BJ (cell line): ENCODE measurements at places on chromosomes 7 and 10.

DNA sequence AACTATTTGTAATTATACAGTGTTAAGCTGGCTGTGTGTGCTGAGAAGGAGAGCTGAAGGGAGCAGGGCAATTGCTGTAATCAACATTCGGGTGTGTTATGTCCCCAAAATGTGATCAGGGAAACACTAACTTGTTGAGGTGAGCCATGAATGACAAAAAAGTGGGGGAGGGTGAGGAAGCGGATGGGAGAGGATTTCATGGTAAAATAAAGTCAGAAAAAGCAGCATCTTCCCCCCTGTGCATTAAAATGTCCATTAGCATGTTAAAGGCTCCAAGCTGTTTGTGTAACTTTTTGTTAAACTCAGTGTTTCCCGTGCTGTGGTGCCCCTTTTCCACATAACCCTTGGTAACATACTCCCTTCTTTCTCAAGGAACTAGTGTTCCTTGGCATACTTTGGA is 84.9 kb downstream of the ARID5B start:
- DNase-seq = no peak

DNA sequence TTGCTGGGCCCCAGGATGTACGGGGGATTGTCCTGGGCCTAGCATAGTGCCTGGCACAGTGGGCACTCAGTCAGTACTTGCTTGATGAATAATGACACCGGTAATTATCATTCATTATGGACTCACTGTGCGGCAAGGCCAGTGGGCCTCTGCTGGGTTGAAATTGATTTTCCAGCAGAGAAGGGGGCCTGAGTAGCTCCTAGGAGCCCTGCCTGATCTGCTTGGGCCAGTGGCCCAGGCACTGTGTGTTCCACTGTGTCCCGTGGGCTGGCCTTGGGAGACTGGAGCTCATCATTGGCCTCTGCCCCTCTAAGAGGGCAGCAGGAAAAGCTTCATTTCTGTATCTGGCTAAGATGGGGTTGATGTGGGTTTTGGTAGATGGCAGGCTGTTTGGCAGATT is 1.4 kb downstream of the CHST3 start:
- no peak for DNase-seq

DNA sequence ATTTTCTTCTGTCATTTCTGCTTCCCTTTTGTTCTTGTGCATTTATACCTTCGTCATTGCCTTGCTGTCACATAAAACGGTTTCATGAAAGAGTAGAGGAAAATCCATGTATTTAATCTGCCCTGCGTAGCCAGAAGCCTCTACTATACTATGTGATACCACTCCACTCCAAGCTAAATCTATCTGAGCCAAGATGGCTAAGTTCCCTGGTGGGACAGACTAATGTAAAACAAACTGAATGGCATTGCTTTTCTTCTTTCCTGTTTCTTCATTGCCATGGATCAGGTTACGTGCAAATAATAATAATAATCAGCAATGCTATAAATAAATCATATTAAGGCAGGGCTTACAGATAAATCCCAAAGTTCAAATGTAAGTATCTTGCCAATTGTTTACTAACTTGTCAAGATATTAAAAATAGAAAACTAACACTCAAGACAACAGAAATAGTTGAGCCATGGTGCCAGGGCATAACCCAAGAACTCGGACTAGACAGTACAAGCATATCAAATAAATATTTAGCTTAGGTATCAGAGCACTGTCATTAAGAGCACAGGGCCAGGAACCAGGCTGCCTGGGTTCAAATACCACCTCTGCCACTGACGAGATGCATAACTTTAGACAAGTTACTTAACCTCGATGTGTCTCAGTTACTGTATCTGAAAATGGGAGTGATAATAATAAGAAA is 151.4 kb downstream of the PDE1C start:
- no peak for DNase-seq

DNA sequence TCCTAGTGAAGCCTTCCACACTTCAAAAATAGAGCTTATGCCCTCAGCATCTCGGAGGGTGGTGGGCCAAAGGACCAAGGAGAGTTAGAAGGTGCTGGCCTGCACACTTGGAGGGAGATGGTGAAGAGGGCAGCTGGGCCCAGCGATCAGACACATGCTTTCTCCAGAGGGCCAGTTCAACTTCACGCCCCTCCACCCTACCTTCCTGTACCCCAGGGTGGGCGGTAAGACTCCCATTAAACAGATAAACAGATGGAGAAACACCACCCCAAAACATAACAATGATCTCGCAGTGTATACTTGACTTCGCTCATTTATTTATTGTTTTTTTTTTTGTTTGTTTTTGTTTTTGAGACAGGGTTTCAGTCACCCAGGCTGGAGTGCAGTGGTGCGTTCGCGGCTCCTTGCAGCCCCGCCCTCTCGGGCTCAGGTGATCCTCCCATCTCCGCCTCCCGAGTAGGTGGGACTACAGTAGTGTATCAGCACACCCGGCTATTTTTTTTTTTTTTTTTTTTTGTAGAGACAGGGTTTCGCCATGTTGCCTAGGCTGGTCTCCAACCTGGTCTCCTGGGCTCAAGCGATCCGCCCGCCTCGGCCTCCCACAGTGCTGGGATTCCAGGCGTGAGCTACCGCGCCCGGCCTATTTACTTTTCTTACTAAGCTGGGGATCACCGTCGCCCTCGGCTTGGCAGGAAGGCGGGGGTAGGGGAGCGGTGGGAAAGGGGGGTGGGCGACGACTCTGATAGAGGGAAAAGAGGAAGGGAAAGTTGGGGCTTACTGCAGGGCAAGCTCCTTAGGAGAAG is 1.8 kb downstream of the C10orf95 start:
- DNase-seq = no peak

DNA sequence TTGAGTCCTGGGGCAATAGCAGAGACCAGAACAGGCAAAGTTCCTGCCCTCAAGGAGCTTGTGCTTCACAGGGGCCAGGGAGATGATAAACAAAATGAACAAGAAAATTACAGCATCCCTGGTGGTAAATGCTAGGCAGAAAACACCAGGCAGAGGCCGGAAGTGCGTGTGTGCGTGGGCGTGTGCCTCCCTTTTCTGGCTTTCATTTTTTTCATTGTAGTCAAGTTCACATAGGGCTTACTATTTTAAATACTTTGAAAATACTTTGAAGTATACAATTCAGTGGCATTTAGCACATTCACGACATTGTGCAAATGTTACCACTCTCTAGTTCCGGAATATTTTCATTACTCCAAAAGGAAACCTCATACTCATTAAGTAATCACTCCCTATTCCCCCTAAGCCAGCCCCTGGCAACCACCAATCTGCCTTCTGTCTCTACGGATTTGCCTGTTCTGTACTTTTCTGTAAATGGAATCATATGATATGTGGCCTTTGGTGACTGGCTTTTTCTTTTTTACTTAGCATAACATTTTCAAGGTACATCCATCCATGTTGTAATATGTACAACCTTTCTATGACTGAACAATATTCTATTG is 88.1 kb upstream of the PDCD4 start:
- DNase-seq = no peak

- no peak for DNase-seq
These were observed 1.1 kb upstream of the PWWP2B start for GRCh38 chr10:132395704-132396493.
